ENCODE measurements at places on chromosomes 3 and 15.

DNA sequence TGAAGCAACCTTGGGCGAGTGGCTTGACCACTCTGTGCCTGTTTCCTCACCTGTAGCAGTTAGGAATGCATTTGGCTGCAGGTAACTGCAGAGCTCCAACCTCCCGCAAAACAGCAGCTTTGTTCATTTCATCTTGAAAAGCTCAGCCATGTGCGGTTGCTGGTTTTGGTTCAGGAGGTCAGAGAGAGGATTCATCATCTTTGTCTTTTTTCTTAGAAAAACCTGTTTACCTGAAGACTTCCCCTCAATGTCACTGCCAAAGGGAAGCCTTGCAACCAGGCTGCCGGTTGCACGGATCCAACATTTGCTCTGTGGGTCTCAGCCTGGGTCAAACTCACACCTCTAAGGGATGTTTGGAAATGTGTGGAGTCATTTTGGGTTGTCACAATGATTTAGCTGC is 16.4 kb upstream of the FURIN start:
- no peak for DNase-seq

GRCh38 chr15:43487271-43487895 is 5.6 kb downstream of the TP53BP1 start:
- DNase-seq = no peak

DNA sequence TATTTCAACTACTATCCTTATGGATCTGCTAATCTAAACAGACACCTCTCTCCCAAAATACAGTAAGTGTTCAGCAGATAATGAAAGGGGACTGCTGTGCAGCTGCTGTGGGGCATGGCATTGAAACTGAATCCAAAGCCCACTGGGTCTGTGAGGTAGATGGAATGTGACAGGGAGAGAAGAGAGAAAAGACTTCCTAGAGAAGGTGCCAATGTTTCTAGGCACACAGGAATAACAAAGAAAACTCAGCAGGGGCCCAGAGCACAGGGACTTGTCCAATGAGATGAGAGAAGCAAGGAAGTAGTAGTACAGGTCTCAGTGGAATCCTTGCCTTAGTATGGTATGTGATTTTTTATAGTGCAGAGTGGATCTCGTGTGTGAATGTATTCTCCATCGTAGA is 457.8 kb downstream of the IL5RA start:
- no peak for DNase-seq

DNA sequence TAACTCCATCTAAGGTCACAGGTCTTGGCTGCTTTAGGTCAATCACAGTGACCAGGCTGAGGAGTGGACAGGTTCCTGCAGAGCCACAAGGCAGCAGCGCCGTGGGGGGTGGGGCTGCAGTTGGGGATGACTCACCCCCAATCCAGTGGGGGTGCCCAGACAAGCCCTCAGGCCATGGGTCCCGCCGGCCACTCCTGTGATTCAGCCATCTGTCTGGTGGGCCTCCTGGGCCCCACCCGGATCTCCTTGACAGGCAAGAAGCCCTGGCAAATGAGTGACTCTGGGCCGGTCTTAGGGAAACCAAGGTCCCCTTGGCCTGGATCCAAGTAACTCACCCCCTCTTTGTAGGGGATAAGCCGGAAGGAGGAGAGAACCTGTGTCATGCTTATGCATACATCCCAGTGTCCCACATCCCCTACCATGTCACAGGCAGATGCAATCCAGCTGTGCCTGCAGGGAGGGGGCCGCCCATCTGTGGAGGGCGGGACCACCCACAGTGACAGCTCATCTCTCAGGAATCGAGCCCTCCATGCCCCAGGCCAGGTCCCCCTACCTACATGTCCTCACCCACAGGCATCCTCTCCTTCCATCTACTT is 495 bp upstream of the COL7A1 start:
- DNase-seq = peak; percentile 9

- DNase-seq = no peak
Observed at GRCh38 chr15:85639752-85640381, 154.9 kb downstream of the KLHL25 start.

DNA sequence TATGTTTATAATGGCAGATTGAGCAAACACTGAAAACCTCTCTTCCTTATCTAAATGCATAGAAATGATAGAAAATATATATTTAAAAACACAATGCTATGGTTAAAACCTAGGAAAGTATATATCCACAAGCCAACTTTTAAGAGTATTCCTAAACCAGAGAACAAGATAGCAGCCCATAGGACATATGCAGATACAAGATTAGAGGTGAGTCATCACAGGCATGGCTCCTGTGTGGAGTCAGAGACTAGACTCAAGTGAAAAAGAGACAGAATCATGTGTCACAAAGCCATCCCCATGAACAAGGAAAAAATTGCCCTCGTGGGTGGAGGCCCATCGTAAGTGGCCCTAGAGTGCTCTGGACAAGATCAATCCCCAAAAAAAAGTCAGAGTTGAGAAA is 199.4 kb upstream of the PPP2R3A start:
- DNase-seq = no peak

DNA sequence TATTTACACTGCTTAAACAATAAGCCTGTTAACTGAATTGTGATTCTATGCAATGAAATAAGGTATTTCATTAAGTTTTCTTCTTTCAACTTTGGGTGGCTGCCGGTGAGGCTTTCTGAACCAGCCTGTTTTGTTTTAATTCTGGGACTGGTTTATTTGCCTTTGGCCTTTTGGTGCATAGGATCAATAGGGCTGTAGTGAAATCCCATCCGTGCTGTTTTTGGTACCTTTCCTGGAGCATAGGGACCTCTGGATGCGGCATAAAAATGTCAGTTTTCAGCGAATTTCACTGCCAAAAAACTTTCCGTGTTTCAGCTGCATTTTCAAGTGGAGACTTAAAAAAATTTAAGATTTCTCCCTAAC is 514 bp downstream of the PLS1 start:
- no peak for DNase-seq

DNA sequence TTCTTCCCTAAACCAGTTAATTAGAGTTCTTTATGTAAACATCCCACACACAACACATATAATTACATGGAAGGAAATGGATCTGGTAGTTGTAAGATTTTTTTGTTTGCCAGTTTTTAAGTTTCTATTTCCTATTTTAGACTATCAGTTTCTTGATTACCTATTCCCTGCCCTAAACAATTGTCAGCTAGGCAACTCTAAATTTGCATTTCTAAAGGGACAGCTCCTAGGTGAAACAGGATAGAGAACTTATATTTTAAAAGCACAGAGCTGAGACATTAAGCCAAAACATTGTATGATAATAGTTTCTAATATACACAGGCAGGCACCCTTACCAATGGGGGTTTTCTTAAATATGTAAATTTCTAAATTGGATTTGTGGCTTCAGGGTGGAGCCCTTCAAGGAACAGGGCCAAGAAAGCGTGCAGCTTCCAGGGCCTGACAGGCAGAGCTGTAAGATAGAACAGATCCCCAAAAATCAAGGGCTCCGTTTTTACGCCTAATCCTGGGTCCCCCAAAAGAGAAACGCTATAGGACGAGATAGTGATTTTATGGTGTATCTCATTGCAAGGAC is 8.9 kb downstream of the LEKR1 start:
- no peak for DNase-seq

GRCh38 chr3:159586571-159587202 is 401.9 kb upstream of the IL12A start:
- no peak for DNase-seq

DNA sequence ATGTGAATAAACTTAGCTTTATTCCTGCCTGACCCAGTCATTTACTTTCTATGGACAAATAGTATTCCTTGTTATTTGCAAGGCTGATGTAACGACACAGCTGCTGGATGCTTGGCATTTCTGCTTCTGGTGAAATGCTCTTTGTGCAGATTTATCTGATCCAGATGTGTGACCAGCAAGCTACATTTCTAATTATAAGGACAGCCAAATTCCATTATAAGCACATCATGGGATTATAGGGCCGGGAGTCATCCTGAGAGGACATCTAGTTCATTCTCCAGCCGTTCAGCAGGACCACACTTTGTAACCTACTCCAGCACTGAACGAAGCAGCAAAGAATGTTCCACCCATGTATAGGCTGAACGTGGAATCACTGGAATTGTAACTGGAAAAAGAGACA is 42.9 kb downstream of the FNDC3B start:
- no peak for DNase-seq

DNA sequence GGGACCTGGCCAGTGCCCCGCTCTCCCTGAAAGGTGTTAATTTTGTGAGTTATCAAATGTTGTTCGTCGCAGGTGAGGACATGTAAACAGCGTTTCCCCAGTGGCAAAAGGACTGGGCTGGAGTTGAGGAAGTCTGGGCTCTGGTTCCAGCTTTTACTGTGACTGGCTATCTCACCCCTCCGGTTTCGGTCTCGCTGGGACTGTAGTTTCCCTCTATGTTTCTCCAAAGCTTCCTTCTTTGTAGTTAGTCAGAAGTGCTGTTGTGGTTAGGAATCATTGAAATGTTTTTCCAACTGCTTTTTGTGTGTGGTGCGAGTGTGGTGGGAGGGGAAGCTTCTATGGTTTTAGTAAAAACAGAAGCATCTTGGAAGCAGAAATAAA is 990 bp upstream of the CLDN1 start:
- no peak for DNase-seq

DNA sequence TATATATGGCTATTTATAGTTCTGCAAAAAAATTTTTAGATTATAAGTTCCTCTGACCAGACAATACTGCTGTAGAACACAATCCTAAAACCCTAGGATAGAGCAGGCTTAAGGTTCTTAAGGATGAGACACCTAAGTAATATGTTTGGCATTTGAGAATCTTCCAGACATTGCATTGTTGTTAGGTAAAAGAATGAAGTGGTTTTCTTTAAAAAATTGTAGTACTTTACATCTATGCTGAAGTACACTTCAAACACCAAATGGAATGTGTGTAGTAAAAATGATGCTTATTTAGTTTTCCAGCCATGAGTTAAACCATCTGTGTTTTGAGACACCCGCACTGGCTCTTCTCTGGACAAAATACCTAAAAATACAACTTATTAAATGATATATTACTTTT is 857.7 kb downstream of the OTOL1 start:
- DNase-seq = no peak

- DNase-seq = no peak
Observed at GRCh38 chr3:111923806-111924205, 55.0 kb upstream of the ABHD10 start.

DNA sequence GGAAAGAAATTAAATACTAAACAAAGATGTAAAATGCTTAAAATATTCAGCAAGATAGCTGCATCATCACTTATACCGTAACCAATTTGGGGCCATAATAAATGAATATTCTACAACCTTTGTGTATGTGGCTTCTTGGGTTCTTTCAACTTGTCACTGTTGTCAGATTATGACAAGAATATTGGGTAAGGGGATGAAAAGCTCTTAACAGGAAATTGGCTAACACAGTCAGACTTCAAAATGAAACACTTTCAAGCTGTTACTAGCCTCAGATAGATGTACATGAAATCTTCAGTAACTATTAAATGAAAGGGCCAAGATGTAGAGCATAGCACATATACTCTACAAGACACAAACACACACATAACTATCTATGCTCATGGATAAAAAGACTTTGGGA is 38.7 kb upstream of the ZNF385D start:
- no peak for DNase-seq

DNA sequence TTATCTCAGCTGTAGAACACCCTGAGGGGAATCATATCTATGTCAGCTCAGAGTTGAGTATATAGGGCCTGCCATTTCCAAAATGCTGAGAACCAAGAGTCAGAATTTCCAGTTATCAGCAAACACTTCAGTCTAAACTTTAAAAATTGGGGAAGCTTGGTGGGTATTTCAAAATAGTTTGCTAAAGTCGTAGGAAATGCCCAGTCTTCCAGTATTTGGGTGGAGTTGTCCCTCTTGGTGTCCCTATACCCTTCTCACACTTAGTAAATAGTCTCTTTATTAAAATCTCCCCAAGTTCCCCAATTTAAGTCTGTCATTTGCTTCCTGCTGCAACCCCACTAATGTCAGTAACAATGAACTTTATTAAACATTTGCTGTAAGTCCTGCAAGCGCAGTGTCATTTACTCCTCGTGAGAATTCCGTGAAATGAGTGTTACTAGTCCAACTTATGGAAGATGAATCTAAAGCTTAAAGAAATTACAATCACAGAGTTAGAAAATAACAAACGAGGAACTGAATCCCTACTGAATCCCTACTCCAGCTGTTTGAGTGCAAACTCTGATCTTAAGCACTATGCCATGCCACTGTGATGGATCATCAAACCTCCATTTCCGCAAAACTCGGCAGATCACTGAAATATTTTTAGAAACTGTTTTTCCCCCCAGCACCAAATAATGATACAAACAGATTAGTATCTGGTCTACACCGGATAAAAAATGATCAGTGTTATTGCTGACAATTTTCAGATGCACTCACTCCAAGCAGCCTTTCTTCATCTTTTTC is 341.7 kb upstream of the PROK2 start:
- DNase-seq = no peak
